Iris pigment epithelial cell (primary cell): ENCODE measurements at places on chromosomes 4 and X.
A peak's percentile ranks its signal among the peaks of the same experiment; 100 is the strongest.

GRCh38 chr4:72970756-72971155, 98.8 kb downstream of the COX18 start:
- peak; percentile 49 for DNase-seq

DNA sequence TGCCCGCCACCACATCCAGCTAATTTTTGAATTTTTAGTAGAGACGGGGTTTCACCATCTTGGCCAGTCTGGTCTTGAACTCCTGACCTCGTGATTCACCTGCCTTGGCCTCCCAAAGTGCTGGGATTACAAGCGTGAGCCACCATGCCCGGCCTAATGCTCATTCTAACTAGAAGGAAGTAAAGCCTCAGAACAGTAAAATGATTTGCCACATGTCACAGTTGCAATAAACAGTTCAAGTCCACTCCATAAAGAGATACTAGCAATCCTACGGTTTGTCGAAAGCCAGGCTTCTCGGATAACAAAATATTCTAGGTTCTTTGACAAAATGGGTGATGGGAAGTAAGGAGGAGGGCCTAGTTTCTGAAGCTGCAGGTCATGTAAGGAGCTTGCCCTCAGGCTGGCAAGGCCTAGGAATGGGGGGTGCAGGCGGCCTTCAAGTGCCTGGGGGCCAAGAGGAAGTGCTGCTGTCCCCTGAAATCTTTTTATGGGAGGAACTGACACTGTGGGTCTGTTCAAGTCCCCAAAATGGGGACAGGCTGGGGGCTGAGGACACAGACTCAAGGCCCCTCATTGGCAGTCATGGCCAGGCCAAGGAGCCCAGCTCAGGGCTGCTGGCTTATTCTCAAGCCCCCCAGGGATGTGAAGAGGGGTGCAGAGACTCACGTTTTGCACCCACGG, 31.8 kb upstream of the ACSL1 start:
- DNase-seq: no peak

DNA sequence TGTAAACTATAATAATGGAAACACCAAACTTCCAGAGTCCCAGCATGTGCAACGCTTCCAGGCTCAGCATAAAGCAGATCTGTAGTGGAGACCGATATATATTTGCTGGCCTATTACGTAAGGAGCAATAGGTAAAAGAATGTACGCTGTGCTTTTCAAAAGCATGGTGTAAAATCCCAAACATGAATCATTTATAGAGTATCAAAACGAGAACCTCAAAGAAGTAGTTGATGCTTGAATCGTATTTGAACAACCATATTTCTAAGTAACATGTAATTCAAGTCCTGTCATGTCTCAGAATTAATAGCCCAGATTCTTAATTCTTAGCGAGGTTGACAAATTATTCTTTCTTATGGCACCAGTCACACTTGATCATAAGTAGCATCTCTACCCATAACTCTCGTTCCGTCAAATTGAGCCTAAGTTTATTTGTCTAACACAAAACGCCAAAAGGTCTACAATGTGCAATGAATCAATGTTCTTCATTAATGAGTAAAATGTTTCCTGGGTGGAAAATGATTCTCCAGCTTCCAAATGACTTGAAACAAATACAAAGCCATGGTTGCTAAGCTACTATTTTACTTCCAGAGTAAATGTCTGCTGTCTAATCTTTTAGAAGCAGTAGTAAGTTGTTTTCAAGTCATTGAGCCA, 811.5 kb upstream of the FRG1 start:
- no peak for DNase-seq

DNA sequence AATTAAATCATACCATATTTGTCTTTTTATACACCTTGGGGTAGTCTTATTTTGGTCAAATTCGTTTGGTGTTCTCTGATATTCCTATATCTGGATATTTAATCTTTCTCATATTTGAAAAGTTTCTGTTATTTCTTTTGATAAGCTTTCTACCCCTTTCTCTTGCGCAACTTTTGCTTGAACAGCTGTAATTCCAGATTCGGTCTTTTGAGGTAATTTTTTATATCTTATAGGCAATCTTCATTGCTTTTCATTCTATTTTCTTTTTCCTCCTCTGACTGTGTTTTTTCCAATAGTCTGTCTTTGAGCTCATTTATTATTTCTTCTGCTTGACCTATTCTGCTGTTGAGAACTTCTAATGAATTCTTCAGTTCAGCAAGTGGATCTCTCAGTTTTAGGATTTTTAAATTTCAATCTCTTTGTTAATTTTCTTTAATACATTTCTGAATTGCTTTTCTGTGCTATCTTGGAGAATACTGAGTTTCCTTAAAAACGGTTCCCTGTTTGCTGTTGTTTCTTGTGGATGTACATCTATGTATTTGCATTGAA, 11.3 kb upstream of the MTHFD2L start:
- no peak for DNase-seq

DNA sequence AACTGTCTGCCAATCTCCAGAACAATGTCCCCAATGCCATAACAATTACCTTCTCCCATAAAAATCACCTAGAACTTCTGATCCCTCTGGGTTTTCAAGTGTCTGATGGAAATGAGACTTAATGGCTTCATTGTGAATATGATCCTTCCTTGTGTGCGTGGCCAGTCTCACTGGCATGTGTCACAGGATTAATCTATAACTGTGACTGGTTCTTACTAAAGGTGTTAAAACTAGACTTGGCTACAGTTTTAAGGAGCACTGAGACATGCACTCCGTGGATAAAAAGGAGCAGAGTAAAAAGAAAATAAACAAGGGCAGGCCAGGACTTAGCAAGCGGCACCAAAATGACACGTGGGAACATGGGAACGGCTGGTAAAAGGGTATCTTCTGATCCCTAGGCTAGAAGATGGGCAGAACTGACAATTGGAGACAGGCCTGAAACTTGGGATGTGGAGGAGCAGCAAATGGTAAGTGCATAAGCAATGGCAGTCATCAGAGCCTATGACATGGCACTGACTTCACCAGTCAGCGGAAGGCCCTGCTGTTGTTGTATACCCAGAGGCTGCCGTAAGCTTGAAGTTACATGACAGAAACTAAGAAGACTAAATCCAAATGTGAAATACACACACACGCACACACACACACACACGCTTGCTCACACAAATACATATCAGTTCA, 256.6 kb upstream of the NOCT start:
- DNase-seq: no peak

- no peak for DNase-seq
Measured at GRCh38 chr4:145907390-145907789, 31.2 kb downstream of the ZNF827 start.

DNA sequence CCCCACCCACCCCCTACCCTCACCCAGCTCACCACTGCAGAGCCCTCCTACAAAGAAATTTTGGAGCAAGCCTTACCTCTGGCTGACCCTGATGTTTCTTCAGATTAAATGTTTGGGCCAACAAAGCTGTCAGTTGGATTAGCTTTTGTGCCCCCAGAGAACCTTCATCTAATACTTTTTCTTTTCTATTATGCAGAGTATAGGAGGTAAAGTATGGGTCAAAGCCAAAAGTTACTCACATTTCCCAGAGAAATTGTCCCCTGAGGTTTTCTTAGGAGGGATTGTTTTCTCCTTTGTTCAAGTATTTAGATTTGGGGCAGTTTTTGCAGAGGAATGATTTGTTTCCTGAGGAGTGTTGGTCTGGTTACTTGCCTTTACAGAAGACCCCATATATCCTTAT, 69.5 kb downstream of the AASDH start:
- no peak for DNase-seq

- DNase-seq: no peak
Measured at GRCh38 chrX:133248177-133248576, 30.0 kb upstream of the TFDP3 start.

GRCh38 chr4:181308476-181309312, 934.5 kb upstream of the TENM3 start:
- no peak for DNase-seq

GRCh38 chr4:37795581-37796195, 30.8 kb upstream of the PGM2 start:
- DNase-seq: no peak

- DNase-seq: no peak
Measured at GRCh38 chr4:179071131-179071530, 1628.9 kb upstream of the AGA start.

- no peak for DNase-seq
Measured at GRCh38 chrX:136825771-136826170, 45.0 kb upstream of the ARHGEF6 start.

DNA sequence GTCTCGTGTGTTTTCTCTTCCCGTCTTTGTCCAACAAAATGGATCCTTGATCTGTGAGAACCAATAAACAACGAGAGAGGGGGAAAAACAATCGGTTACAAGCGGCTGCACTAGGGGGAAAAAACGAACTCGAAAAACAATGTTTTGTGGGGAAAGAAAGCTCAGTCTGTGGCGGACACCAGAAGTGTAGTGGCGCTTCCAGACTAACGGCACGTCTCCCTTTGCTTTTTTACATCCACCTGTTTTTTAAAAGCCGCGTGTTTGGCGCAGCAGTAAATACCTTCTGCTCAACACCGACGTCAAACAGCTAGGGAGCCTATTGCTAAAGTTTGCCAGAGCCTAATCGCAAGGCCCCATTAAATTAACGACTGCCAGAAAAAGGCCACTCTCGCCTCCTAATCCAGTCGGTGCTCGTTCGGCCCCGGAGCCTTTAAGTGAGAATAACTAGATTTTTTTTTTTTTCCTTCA, 3.3 kb downstream of the NKX6-1 start:
- DNase-seq: no peak
